ENCODE measurements at places on chromosomes 7 and 10. TPM values are rescaled to one million over a fixed set of nuclear protein-coding genes. Genes with fewer than 3 reads are reported as not detected.

DNA sequence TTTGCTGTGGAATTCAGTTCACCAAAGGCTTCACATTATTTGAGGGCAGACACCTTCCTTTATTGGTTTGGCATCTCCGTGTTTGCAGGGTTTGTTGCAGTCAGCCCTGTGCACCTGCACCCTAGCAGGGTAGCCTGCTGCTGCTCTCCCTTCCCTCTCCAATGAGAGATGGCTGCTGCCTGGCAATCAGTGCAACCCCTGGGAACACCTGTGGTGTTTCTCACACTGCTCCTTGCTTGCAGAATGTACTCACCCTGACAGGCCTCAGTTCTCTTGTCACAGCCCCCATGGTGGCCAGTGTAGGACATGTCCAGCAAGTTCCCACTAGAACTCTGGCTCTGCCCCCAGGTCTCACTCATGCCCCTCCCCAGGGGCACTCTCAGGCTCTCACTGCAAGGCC, 12.1 kb upstream of the PPIA start:
- no peaks in the 10 kb centered on the region for H3K27me3 ChIP-seq
- H3K4me3 ChIP-seq = no peak overlapping the region
- H3K4me1 ChIP-seq = no peaks in the 10 kb centered on the region
- DNase-seq = no peak
- H3K27ac ChIP-seq = no peak overlapping the region

The TES gene
- 15.0 TPM for total RNA-seq

GRCh38 chr7:116195451-116195850, 14.9 kb upstream of the TES start:
- no peaks in the 10 kb centered on the region for H3K27me3 ChIP-seq
- no peak overlapping the region for H3K27ac ChIP-seq
- DNase-seq = no peak
- H3K36me3 ChIP-seq = no peaks in the 10 kb centered on the region

DNA sequence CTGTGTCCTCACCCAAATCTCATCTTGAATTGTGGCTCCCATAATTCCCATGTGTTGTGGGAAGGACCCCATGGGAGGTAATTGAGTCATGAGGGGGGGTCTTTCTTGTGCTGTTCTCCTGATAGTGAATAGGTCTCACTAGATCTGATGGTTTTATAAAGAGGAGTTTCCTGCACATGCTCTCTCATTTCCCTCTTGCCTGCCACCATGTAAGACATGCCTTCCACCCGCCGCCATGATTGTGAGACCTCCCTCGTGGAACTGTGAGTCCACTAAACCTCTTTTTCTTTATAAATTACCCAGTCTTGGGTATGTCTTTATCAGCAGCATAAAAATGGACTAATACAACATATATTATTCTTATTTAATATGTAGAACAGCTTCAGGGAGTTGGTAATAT, 29.0 kb upstream of the MTPN start:
- H3K4me1 ChIP-seq = no peaks in the 10 kb centered on the region
- no peak overlapping the region for H3K4me3 ChIP-seq
- H3K27ac ChIP-seq = no peak overlapping the region
- DNase-seq = no peak
- H3K36me3 ChIP-seq = no peaks in the 10 kb centered on the region

The CARD11 gene
- 0.59 TPM for total RNA-seq

DNA sequence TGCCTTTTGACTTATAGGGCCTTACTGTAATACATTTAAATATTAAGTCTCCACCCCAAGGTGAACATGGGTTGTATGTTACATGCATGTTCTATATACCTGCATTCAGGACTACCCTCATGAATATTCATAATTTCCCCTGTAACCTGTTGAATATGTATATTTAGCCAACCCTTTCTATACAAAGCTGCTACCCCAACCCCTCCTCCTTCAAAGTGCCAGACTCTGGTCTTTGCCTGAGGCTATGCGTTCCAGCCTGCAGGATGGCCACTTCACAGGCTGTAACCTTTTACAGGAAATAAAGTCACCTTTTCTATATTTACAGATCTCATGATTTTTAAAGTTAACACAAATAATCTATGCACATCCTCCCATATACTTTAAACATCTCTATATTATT, 10.1 kb upstream of the UNC5B start:
- no peak overlapping the region for H3K4me3 ChIP-seq
- no peak overlapping the region for H3K27ac ChIP-seq
- peaks cover 8% of the 10 kb centered on the region for H3K27me3 ChIP-seq
- DNase-seq = no peak
- H3K36me3 ChIP-seq = no peaks in the 10 kb centered on the region

DNA sequence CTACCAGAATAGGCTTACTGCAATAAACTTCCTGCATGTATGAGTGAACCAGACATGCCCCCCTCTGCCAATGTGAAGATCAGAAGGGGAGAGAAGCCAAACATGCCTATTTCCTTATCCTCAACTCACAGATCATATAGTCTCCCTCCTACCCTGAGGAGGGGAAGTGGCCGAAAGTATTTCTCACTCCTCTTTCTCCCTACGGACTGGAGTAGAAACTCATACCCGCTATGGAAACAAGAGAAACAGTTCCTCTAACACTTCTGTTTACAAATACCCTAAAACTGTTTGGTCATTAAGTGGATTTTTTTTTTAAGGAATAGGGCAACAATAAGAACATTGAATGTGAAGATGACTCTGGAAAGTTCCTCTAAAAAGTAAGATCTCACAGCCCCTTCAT, 31.4 kb downstream of the CCNJ start:
- H3K27me3 ChIP-seq = peaks cover 8% of the 10 kb centered on the region
- H3K4me3 ChIP-seq = no peak overlapping the region
- no peaks in the 10 kb centered on the region for H3K4me1 ChIP-seq
- no peak overlapping the region for H3K27ac ChIP-seq

GRCh38 chr7:102806613-102807012, 57.8 kb downstream of the FAM185A start:
- DNase-seq = no peak
- no peak overlapping the region for H3K27ac ChIP-seq
- no peaks in the 10 kb centered on the region for H3K4me1 ChIP-seq
- no peak overlapping the region for H3K4me3 ChIP-seq
- no peaks in the 10 kb centered on the region for H3K27me3 ChIP-seq
- H3K36me3 ChIP-seq = peaks cover 39% of the 10 kb centered on the region

DNA sequence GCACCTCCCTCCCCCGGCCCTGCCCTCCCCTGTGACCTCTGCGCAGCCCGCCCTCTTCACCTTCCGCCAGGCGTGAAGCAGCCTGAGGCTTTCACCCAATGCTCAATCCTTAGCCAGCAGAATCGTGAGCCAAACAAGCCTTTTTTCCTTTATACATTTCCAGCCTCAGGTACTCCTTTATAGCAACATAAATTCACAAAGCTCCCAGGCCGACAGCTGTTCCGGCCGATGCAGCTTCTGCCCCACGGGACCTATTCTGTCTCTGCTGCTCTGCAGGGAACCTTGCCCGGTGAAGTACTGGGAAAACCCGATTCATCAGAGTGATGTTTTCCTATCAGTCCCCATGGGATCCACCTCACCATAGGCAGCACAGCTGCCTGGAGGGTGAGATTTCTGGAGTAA, 87.4 kb downstream of the CHST15 start:
- H3K27me3 ChIP-seq = no peaks in the 10 kb centered on the region
- DNase-seq = no peak
- H3K4me1 ChIP-seq = peaks cover 5% of the 10 kb centered on the region
- no peak overlapping the region for H3K4me3 ChIP-seq

DNA sequence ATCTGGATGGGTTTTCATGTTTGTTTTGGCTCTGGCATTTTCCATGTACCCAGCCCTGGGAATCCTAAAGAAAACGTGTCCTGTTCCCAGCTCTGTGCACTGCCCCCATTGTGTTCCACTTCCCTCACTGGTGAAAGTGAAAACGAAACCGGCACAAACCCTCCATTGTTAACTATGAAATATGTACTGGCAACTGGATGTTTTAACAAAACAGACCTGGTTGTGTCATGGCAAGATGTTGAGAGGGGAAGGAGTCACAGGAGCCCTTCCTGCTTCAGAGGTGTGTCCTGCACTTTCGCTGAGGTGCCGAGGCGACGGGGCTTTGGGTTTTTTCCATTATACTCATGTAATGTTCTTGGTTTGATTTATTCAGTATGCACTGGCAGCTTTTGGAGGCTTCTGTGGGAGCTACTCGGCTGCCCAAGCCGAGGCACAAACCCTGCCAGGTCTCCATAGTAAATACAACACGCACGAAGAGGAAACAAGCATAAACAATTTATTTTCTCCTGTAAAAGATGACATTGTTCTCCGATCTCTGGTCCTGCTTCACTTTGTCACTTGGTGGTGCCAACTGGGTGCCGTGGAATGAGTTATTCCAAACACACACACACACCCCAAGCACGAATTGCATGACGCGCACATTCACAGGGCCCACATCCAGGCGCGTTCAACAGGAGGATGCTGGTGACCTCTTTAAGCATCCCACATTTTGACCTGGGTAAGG, 118.2 kb downstream of the CDK6 start:
- peak overlapping the region; percentile 44 for H3K4me3 ChIP-seq
- no peak for DNase-seq
- H3K27ac ChIP-seq = peak overlapping the region; percentile 92
- H3K4me1 ChIP-seq = peaks cover 34% of the 10 kb centered on the region

- no peaks in the 10 kb centered on the region for H3K27me3 ChIP-seq
- peak overlapping the region; percentile 13 for H3K4me3 ChIP-seq
- no peak for DNase-seq
- peaks cover 44% of the 10 kb centered on the region for H3K4me1 ChIP-seq
- H3K27ac ChIP-seq = no peak overlapping the region
These were observed 4.0 kb downstream of the CRCP start for GRCh38 chr7:66118603-66119002.

The DKK1 gene
- total RNA-seq = 3.3 TPM
